ENCODE measurements at places on chromosomes 16 and 17. TPM values are rescaled to one million over a fixed set of nuclear protein-coding genes. Genes with fewer than 3 reads are reported as not detected.

Gene HBQ1
- total RNA-seq, result not detected

Gene UNC45B
- total RNA-seq, result not detected

Gene CD300LB
- total RNA-seq, result not detected

Gene RNF157
- total RNA-seq, result 0.29 TPM

Gene HOXB5
- total RNA-seq, result not detected

Gene SMIM5
- under 0.01 TPM for total RNA-seq

Gene UMOD
- total RNA-seq, result not detected

Gene PRDM7
- total RNA-seq, result not detected

Gene CCDC92B
- total RNA-seq, result not detected

Gene CD300E
- total RNA-seq, result under 0.01 TPM

Gene HSPB9
- not detected for total RNA-seq

Gene CACNG1
- not detected for total RNA-seq

Gene KREMEN2
- not detected for total RNA-seq

Gene TMEM238L
- not detected for total RNA-seq

Gene OR2C1
- not detected for total RNA-seq

Gene USP6
- total RNA-seq, result not detected

Gene MT1M
- 8.5 TPM for total RNA-seq

Gene CPPED1
- total RNA-seq, result 31.2 TPM

Gene ITGAD
- not detected for total RNA-seq

Gene CDR2L
- 15.9 TPM for total RNA-seq

Gene FLII
- total RNA-seq, result 212 TPM

Gene CIAO3
- 35.1 TPM for total RNA-seq

Gene ST6GALNAC2
- total RNA-seq, result 0.59 TPM

Gene ACSM3
- 1.1 TPM for total RNA-seq

Gene SDR42E1
- 1.4 TPM for total RNA-seq

Gene NHERF1
- 22.1 TPM for total RNA-seq

Gene MT4
- not detected for total RNA-seq

Gene ERN1
- 12.1 TPM for total RNA-seq

Gene CXCL16
- total RNA-seq, result 11.2 TPM

Gene AATK
- total RNA-seq, result under 0.01 TPM

Gene EFCAB5
- 0.29 TPM for total RNA-seq

Gene MAPT
- total RNA-seq, result 0.29 TPM

Gene SOX9
- total RNA-seq, result 6.5 TPM

Gene TAOK2
- 37.1 TPM for total RNA-seq

Gene CA7
- total RNA-seq, result not detected

Gene SLC5A10
- not detected for total RNA-seq

Gene PNMT
- total RNA-seq, result not detected
